ENCODE measurements at places on chromosomes 5 and 9. TPM values are rescaled to one million over a fixed set of nuclear protein-coding genes. Genes with fewer than 3 reads are reported as not detected.

- no peak for DNase-seq
Observed at GRCh38 chr5:148394587-148395019, 10.8 kb downstream of the FBXO38 start.

DNA sequence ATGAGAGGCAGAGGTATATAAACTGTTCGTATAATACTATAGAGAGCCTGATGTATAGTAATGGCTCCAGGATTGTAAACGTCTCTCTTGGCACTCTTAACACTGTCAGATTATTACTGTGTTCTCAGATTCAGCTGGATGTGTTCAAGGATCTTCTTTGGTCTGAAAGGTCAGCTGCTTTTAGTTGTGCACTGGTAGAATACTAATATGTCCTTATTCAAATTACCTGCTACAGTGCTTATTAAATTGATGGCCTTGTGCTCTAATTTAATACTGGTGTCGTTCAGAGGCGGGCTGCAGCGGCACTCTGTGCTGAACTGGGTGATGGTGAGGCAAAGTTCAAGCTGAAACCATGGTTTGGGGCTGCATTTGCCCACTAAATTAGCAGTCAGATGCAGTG lies 216.7 kb upstream of the ARRDC3 start:
- DNase-seq: no peak

GRCh38 chr5:112646139-112646936 lies 91.3 kb upstream of the APC start:
- DNase-seq: no peak

DNA sequence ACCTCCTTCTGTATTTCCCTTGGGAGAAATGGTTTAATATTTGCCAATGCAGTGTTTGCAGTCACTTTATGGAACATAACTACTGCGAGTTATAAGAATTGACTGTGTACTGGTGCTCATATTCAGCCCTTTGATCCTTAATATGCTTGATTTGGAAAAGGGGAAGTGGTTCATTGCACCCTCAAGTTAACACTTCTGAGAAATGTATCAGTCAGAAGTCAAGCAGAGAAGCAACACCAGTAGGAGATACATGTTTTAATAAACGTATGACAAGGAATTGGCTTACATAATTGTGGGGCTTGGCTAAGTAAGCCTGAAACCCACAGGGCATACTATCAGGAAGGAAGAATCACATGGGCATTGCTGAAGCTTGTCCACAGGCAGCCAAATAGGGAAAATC lies 131.0 kb upstream of the SPRY4 start:
- no peak for DNase-seq

GRCh38 chr5:59360130-59360555 lies 533.4 kb downstream of the PDE4D start:
- DNase-seq: no peak

ARSK gene
- total RNA-seq: 3.7 TPM

- no peak for DNase-seq
Observed at GRCh38 chr9:105511446-105511845, 46.5 kb upstream of the FKTN start.

DNA sequence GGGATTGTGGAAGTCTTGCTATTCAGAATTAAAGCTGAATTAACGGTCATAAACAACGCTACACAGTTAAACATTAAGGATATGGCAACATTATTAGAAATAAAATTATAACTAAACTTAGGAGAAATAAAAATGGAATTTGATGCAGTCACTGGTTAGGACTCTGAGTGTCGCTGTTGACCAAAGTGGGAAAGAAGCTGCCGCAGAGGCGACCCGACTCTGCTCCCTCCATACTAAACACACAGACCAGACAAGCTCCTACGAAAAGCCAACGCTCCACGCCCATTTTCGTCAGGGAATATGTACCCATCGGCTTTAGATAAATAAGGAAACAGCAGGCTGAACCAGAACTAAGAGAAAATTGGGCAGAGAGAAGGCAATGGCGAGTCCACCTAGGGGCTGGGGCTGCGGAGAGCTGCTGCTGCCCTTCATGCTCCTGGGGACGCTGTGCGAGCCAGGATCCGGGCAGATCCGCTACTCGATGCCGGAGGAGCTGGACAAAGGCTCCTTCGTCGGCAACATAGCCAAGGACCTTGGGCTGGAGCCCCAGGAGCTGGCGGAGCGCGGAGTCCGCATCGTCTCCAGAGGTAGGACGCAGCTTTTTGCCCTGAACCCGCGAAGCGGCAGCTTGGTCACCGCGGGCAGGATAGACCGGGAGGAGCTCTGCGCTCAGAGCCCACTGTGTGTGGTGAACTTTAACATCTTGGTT lies at the start of gene PCDHGA5:
Gene PCDHGA5, plus strand, starts transcription at position 211 of the 709 bp plus-strand sequence. Its CDS starts 169 bp downstream, at position 380.
- DNase-seq: no peak

- DNase-seq: no peak
Observed at GRCh38 chr9:126303488-126303887, 23.1 kb upstream of the MVB12B start.

DNA sequence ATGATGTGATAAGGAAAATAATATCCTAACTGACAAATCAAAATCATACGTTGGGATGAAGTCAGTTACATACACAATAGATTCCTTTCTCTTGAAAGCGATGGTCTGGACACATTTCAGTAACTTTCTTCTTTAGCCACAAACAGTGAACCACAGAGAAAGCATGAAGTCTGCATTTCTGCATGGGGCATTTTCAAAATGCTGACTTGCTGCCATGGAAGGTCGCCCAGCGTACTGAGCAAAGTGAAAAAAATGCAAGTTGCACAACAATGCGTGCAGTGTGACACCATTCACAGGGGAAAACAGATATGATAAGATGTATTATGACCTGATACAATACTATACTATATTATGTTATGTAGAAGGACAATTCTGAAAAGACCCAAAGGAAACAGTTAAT lies 146.3 kb downstream of the SNX18 start:
- DNase-seq: peak; percentile 20

- no peak for DNase-seq
Observed at GRCh38 chr5:123000731-123001130, 35.8 kb downstream of the PPIC start.

GRCh38 chr9:71191708-71192107 lies 70.3 kb upstream of the TRPM3 start:
- DNase-seq: no peak

NUTM2F gene
- not detected for total RNA-seq

All from left ventricle myocardium inferior (tissue), 1 donor.